GM12878 (cell line): ENCODE measurements at places on chromosomes 13 and 19. TPM values are rescaled to one million over a fixed set of nuclear protein-coding genes. Genes with fewer than 3 reads are reported as not detected.

CPAMD8 gene
- total RNA-seq = 0.13 and 0.97 TPM in 2 replicates

EPS8L1 gene
- 1.8 and 2.2 TPM in 2 replicates for total RNA-seq

SIGLEC10 gene
- 12.2 and 13.3 TPM in 2 replicates for total RNA-seq

CCL25 gene
- total RNA-seq = 10.4 and 11.3 TPM in 2 replicates

IGFL2 gene
- not detected in 2 replicates for total RNA-seq

LRFN3 gene
- 5.8 and 7.3 TPM in 2 replicates for total RNA-seq

FCGBP gene
- total RNA-seq = 2.6 and 3.2 TPM in 2 replicates

FCAR gene
- total RNA-seq = not detected in 2 replicates

EBI3 gene
- total RNA-seq = 224 and 232 TPM in 2 replicates

OR7A5 gene
- total RNA-seq = not detected in 2 replicates

IGFL1 gene
- total RNA-seq = not detected in 2 replicates

GPR12 gene
- total RNA-seq = not detected in 2 replicates

CYP2F1 gene
- total RNA-seq = not detected in 2 replicates

TPT1 gene
- total RNA-seq = 2,627 and 2,734 TPM in 2 replicates

ZNF180 gene
- 8.9 TPM in 2 replicates for total RNA-seq

ADGRE1 gene
- 7.9 and 8.9 TPM in 2 replicates for total RNA-seq

CEACAM1 gene
- total RNA-seq = 8.0 and 9.0 TPM in 2 replicates

LMTK3 gene
- 0.28 and 0.51 TPM in 2 replicates for total RNA-seq

ZNF382 gene
- 0.45 and 0.62 TPM in 2 replicates for total RNA-seq

ZNF296 gene
- 21.3 and 23.5 TPM in 2 replicates for total RNA-seq
